ENCODE measurements at places on chromosomes 11 and 22.
A peak's percentile ranks its signal among the peaks of the same experiment; 100 is the strongest.

GRCh38 chr22:45312415-45312814 is 2.7 kb downstream of the FAM118A start:
- no peak for DNase-seq

DNA sequence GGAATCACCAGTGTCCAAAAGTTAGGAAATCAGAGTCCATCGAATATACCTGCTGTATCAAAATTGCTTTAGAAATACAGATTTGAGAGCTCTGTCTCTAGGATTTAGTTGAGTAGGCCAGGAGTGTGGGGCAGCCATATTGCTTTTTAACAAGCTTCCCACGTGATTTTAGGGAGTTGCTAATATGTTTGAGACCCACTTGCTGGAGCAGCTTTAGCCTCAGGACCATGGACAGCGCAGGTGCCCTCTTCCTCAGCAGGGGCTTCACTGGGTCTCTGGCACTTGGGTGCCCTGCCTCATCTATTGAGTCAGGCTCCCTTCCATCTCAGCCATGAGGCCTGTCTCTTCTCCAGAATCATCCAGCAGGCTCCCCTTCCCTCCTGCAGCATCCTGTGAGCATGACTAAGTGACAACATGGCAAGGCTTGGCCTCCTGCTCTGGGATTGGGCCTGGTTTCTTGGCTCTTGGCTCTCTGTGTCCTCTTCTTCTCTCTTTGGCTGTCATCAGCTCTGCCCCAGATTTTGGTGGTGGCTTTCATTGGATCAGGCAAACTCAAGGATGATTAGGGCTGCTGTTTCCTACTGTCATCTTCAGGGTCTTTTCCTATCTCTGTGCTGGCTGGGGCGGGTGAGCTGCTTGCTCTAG is 70.0 kb downstream of the SGSM1 start:
- peak; percentile 46 for DNase-seq

DNA sequence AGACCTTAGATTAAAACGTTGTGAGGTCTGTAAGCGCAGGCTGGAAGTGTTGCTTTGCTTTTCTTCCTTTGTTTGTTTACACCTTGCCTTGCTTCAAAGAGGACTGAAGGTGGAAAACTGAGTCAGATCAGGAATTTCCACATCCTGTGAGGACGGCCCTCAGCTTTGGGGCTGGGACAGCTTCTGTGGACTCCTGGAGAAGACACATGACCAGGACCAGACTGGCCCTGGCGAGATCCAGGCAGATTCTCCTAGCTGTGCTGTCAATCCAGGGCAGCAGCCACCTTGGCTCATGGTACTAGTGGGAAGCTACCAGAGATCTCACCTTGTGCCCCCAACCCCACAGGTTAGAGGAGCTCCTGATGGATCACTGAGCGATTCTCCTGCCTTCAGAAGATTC is 1461.9 kb downstream of the TBC1D22A start:
- DNase-seq = no peak

- DNase-seq = no peak
Measured at GRCh38 chr11:111770581-111771134, 4.5 kb upstream of the PPP2R1B start.

GRCh38 chr11:69424748-69425147 is 56.7 kb upstream of the LINC01488 start:
- no peak for DNase-seq

- no peak for DNase-seq
Measured at GRCh38 chr11:35787626-35788025, 125.1 kb downstream of the TRIM44 start.

DNA sequence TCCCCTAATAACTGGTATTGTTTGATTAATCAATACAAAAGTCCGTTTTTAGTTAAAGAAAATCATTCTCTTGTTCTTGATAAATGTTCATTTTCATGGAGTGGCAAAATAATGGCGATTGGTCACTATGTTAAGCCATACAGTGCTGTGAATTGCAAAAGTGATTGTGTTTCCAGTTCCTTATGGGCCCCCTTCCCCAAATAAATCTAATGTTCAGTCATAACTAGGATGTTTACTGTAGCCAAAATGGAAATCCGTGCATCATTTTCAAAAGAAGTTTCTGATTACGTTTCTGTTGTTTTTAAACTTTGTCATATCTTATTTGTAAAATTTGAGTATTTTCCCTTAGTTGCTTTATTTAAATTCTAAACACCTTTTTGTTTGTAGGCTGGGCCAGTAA is 845 bp downstream of the RBM7 start:
- DNase-seq = no peak

DNA sequence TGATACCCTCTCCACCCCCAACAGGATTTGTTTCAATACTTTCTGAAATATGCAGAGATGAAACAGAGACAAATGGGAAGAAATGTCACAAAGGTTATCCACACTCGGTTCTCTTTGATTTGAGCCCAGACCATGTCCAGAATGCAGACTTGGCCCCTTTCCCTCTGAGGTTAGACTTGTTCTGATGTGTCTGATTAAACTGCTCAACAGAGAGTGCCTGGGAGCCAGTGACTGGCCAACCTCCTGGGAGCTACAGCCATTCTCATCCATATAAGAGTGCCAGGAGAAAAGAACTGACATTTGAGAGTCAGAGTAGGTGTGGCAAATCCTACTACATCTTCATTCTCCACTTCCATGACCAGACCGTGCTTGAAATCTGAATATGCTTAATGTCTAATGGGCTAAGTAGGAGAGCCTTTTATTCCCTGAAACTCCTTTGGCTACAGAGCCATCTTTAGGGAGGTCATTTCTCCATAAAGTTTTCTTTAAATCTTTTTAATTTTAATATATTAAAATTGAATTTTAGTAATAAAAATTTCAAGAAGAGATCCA is 201.4 kb downstream of the BLID start:
- no peak for DNase-seq

DNA sequence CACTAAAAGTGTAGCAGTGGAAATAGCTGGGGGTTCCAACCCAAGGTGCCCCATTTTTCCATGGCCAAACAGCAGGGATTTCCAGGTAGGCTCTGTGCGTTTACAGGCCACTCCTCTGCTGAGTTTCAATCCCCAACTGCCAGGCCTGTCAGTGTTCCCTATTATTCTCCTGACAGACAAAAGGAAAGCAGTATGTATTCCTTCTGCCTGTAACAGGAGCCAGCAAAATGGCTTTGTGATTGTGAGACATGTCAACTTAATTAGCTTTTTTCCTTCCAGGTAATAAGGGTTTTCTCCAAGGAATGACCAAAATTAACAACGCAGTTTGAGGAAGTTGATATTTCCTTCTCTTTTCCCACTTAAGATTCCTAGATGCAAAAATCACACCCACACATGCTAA is 277.1 kb upstream of the MPPED2 start:
- no peak for DNase-seq

DNA sequence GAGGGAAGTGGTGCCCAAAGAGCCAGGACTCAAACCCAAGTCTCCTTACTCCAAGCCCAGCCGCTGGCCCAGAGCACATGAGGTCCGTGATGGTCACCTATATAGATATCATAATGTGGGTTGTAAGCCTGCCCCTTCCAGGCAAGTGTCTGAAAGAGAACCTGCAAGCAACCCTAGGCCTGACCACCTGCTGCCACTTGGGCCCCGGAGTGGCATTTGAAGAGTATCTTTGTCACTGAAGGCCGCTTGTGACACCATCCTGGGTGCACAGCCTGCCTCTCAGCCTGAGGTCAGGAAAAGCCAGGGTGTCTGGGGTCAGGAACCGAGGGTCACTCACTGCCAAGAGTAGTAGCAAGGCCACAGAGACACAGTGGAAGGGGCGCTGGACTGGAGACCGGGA is 32.4 kb downstream of the OTOG start:
- DNase-seq = no peak

DNA sequence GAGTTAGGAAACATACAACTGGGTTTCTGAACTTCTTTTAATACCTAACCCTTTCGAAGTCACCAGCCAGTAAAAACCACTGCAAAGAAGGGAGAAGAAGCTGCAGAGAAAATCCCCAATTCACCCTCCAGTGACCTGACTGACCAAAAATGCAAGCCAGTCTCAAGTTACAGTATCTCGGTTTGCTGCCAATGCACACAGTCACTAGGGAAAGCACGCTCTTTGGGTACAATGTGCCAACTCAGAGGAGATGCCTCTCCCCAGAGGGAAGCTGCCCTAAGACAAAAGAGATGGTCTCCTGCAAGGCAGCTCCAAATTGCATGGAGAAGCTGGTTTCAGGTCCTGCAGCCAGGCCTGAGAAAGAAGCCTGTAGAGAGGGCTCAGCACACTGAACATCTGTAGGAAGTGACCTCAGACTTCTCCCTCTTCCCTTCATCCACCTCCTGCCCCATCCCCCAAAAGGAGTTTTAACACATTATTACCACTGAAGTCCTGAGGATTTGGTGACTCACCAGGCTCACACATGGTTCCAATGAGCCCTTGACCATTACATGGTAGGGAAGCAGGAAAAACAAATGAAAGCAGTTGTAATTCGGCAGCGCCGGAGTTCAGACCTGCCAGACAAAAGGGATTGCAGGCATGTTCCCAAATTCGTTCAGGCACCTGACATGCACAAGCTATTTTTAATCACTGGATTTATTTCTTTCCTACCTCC is 90.1 kb downstream of the ETS1 start:
- no peak for DNase-seq

- DNase-seq = no peak
Measured at GRCh38 chr11:126352934-126353801, 2.3 kb upstream of the ST3GAL4 start.

- DNase-seq = no peak
Measured at GRCh38 chr22:47194476-47195155, 432.2 kb downstream of the TBC1D22A start.

DNA sequence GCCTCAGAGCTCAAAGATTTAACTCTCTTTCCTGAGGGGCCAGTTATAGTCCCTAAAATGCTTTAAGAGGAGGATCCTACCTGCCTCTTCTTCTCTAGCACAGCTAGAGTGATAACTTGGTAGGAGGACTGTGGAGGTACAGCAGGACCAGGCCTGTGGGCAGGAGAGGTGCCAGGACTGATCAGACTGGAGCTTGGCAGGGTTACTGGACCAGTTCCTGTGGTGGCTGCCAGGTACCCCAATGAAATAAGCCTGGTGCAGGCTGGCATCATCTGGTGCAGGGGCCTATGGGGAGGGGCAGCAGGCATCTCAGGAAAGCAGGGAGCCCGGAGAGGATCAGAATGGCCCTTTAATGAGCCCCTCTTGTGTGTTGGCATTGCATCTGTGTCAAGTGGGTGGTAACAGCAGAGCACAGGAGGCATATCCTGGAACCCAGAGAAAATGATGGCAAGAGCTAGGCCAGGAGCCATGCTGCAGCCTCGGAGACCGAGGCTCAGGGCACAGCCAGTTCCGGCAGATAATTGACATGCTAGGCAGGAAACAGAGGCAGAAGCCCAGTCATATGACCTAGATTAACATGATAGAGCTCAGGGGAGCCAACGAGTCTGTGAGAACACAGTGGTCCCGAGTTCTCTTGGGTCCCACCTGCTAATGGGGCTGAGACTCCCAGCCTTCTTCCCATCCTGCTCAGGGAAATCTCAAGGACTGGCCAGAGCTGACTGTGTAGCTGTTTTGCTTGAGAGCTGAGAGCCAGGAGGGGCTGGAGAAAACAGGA is 187.5 kb upstream of the ZBED5 start:
- DNase-seq = no peak

DNA sequence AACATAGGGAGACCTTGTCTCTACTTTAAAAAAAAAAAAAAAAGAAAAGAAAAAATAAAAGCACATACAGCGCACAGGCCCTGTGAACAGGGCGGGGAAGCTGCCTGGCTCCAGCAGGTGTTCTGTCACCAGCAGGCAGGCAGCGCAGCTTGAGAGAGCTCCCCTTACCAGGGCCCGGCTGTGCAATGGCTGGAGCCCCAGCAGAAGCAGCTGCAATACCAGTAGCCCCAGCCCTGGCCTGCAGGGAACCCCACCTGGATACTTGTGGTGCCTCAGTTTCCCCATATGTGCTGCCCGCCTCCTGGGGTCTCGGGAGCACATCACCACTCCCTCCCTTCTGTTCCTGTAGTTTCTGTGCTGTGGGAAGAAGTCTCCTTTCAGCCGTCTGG is 12.3 kb downstream of the TSPAN32 start:
- no peak for DNase-seq

DNA sequence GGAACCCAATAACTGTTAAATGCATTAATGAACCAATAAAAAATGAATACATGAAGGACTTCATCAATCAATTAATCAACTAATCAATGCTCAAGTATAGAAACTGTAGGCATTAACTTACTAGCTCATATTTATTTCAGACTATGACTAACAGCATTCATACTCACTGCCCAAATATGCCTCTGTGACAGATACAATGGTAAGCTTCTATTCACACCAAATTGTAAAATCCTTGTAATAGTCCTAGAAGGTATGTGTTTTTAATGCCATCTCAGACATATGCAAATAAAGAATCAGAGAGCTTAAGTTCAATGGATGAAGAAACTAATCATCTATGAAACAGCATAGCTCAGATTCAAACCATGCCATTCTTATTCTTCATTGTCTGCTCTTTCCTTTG is 1253.6 kb upstream of the TENM4 start:
- DNase-seq = no peak

- peak; percentile 12 for DNase-seq
Measured at GRCh38 chr11:2835296-2835695, 50.3 kb downstream of the CDKN1C start.

DNA sequence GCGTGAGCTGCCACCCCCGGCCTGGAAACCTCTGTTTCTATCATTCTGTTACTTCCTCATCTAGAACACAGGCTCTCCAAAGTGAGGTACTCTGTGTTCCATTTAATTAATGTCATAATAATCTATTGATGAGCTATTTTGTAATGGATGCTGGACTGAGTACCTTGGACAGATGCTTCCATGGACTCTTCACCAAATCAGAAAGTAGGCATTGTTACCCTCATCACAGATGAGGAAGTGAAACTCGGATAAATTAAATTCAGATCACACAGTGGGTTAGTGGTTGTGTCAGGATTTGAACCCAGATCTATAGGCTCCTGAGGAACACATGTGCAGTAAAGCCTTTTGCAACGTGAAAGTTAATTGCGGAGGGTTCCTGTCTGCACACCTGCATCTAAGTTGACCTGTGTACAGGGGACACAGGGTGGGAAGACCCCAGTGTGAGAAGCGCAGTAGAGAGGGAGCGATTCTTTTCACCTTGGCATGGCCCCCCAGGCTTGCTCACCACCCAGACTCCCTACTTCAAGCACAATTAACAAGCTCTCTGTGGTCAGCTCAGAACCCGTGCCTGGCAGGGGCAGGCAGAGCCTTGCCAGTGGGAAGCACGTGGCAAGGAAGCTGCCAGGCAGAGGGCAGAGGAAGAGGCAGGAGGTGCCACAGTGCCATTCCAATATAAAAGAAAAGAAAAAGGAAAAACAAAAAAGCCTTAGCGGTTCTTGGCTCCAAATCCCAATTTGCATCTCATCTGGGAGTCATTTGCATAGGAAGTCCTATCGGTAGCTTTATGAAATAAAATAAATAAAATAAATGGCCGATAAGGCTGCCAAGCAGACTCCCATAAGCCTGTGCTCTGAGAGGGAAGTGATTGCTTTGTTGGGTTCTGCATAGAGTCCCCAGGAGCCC is 239.3 kb downstream of the GRIK4 start:
- no peak for DNase-seq

DNA sequence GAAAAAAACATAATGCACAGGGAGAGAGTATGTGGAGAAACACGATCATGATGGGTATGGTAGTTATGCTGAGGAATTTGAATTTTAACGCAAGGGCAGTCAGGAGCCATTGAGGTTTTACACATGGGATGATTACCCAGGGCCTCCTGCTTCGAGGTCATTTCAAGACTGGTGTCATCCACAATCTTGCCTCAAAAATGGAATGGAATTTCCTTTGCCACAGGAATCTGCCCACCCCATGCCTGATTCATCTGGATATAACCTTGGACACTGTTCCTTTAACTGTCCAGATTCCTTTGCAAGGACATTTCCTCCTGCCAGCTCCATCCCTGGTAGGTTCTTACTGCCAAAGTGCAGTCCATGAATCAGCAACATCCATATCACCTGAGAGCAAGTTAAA is 655.9 kb upstream of the TENM4 start:
- DNase-seq = peak; percentile 64

All from cardiac muscle cell (in vitro differentiated cells and primary cell).